Activated T-helper 1 cell treated with anti-CD3 and anti-CD28 coated beads, Interleukin-2, amount 50 U/mL, for 16 hours (primary cell): ENCODE measurements at places on chromosomes 7 and 10.

DNA sequence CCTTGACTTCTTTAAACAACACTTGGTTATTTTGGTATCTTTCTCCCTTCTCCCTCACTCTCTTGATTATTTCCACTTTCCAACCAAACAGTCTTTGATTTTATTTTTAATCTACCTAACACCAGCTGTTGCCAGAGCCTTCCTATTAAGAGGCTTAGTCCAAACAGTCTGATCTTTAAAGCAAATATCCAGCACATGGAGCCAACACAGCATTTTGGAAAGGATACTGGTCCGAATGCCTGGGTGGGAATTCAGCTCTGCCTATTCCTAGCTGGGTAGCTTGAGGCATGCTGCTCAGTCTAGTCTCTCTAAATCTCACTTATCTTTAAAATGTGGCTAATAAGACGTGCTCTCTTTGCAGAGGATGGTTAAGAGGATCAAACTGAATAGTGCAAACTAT, 129.3 kb downstream of the NRCAM start:
- no peak for DNase-seq

DNA sequence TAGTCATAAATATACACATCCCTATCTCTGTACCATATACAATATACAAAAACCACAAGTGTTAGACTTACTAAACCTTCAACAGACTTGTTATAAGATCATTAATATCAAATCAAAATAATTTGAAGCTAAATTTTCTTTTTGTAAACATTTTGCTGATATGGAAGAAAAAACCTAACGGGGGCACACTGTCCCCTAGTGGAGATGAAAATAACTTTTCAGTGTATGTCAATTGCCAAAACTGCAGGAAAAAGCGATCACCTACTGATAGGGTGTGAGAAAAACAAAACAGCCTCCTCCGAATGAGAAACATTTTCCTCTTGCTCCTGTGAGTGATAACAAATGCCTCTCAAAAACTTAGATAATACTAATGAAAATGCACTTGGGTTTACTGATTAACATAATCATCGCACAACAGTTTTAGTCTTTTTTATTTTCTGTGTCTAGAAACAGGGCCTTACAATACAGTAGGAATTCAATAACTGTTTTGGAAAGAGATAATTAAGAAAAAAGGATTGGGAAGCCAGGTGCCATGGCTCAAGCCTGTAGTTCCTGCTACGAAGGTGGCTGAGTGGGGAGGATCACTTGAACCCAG, 322.7 kb downstream of the CRPPA start:
- DNase-seq = no peak

DNA sequence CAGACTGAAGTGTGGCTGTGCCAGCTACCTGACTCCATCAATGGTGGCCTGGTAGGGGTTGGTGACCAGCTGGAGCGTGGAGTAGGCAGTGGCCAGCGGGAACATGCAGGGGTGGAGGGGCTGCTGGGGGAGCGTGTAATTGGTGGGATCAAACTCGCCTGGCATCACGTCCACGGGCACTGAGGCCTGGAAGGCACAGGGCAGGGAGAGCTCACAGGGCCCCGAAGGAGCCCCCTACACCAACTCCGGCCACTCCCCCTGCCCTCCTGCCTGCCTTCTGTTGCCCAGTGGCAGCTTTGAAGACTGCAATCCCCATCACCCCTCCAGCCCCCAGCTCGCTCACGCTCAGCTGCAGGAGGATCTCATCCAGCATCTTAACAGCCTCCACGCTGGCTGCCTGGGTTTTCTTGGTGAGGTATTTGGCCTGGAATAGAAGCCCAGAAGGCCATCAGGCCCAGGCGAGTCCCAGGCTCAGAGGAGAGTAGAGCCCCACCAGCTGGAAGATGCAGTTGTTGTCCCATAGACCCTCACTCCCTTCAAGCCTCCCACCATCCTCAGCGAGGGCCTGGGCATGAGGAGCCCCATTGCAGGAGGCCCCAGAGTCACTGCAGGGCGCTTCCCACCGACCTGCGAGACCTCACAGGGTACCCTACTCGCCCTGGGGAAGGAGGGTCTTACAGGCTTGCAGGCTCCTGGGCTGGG, 7.1 kb downstream of the POLD2 start:
- no peak for DNase-seq

GRCh38 chr7:140263277-140263676, 86.5 kb upstream of the KDM7A start:
- DNase-seq = no peak

DNA sequence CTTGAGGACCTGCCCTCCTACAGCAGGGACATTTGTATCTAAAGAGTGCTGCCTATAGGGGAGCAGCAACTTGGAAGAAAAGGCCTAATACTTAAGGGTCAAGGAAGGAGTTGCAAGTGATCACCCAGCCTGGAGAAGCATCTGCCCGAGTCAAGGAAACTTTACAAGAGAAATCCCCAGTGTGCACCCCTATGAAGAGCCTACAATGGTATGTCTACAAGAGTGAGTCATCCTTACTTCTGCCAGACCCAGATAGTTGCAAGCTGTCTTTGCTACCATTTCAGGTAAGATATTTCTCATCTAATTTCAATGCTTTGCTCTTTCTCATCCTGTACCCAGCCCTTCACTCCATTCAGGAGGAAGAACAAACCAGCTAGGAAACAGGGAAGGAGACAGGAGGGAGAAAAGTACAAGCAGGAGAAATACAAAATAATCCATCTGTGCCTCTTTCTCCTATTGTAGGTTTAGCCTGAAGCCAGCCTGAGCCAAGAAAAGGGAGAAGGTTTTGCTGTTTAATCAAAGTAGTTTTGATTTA, 34.4 kb upstream of the AGR3 start:
- no peak for DNase-seq

DNA sequence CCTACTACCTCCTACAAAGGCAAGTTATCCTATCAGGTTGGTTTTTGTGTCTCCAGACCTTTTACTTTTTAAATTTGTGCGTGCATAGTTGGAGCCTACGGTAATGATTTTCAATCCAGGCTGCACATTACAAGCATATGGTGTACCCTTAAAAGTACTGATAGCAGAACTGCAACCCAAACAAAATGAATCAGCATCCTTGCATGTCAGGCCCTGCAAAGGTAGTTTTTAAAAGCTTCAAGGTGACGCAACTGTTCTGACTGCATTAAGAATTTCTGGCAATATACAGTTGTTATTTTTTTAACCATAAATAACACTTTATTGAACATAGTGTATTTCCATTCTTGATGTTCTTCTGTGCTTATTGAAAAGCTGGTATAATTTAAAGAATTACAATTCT, 28.9 kb downstream of the GNAT3 start:
- DNase-seq = no peak
